ENCODE measurements at places on chromosomes 11 and 22.
A peak's percentile ranks its signal among the peaks of the same experiment; 100 is the strongest.

DNA sequence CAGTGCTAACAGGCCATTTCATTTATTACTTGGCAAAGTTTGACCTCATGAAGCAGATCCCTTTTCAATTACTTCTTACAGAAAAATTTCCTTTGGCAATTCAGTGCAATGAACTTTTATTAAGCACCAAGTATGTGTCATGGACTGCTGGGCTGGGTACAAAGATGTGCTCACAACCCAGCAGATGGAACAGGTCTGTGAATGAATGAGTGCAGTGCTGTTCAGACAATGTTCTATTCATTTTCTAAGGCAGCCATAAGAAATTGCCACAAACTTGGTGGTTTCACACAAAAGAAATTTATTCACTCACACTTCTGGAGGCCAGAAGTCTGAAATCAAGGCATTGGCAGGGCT is 428.5 kb downstream of the SOX6 start:
- no peak for DNase-seq

DNA sequence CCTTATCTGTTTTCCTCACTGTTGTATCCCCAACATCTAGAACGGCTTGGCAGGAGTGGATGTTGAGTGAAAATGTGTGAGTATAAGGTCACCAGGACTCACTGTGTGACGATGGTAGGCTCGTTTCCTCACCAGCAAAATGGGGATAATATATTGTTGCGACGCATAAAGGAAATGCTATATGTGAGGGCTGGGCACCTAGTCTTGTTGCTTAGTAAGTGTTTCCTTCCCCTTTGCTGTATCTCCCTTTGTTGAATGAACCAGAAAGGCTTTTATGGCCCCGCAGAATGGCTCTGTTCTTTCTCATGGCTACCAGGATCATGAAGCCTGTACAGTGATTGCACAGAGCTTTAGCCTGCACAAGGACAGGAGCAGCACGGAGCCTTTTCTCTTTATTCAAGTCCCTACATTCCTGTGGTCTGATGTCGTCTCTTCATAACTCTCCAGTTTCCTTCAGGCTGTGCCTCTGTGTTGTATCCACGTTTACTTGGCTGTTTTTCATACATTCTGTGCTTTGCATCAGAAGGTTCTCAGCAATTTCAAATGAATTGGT is 5.4 kb downstream of the TNRC6B start:
- no peak for DNase-seq

GRCh38 chr11:69828971-69829344 is 9.7 kb upstream of the FGF3 start:
- no peak for DNase-seq

DNA sequence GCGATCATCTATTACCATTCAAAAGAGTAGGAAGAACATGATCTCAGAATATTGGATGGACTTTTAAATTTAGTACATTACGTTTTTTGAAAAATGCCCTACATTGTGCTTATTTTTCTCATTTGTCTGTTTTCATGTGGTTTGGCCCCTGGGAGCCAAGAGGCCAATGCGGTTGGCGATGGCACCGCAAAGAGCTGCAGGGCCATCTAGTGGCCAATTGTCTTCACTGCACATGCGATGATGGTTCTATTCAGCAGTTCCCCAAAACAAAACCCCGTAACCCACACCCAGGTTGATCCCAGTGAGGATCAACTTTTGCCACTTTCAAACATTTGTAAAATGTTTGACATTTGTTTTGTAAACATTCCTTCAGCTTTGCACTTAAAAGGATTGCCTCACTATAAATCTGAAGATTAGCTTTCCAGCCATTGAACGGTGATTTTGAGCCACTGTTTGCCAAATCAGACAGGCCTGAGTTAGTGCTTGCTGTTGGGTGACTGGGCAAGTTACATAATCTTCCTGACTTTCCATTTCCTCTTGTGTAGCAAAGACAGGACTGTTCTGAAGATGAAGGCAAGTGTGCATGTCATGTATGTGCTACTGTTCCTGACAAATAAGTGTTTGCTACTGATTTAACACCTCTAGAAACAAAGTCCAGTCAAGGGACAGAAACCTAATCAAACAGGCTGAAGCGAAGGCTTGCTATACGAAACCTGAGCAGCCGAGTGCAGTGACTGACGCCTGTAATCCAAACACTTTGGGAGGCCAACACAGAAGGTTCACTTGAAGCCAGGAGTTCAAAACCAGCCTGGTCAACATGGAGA is 29.2 kb upstream of the XBP1 start:
- DNase-seq = peak; percentile 57

DNA sequence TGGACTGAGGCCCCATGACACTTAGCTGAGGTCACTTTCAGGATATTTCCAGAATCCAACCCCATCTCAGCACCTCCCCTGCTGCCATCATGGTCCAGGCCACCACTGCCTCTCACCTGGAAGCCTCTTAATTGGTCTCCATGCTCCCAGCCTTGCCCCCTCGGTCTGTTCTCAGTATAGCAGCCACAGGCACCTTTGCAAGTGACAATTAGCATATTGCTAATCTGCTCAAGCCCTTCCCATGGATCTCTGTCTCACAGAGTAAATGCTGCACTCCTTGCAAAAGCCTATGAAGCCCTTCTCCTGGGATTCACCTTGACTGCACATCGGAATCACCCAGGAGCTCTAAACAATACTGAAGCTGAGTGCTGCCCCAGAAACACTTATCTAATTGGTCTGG is 93.5 kb upstream of the CSNK2A3 start:
- DNase-seq = no peak

- DNase-seq = no peak
Measured at GRCh38 chr11:85847436-85847835, 7.7 kb upstream of the CCDC83 start.

DNA sequence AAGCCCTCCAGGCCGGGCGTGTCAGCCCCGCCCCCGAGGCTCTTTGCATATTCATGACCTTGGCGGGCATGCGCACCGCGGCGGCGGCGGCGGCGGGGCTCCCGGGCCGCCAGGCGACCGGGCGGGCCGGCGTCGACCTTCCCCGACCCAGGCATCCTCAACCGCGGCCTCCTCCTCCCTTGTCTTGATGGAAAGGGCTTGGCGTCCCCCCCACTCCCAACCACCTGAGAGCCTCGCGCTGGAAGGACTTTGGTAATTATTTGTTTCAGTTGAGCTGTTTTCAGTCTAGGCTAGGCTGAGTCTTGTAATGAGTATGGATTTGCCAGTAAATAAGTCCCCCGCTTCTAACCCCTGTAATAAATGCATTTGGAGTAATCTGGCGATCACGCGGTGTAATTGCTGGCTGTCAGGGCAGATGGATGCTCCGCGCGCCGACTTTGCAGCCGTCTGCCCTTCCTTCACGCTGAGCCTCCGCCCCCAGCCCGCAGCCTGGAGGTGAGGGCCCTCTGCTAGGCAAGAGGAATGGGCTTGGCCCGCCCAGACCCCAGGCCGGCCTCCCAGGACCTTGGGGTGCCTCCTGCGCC is 25.2 kb downstream of the FLRT1 start:
- DNase-seq = peak; percentile 39

GRCh38 chr22:50281957-50282356 is 11.8 kb upstream of the MAPK11 start:
- DNase-seq = no peak

DNA sequence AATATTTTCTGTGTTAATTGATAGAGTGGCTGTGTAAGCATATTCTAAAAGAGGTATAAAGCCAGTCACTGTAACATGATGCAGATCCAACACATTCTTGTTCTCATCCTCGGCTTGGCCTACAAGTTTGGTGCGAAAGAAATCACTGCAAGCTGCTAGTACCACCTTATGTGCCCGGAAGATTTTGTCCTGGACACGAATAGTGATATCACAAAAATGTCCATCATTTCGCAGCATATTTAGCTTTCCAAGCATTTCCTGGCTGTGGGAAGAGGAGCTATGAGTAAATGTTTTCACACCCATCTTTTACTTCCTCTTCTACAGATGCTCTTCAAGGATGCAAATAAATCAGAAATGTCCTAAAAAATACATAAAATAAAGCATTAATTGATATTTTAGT is 53.1 kb downstream of the ZBTB44 start:
- DNase-seq = no peak

DNA sequence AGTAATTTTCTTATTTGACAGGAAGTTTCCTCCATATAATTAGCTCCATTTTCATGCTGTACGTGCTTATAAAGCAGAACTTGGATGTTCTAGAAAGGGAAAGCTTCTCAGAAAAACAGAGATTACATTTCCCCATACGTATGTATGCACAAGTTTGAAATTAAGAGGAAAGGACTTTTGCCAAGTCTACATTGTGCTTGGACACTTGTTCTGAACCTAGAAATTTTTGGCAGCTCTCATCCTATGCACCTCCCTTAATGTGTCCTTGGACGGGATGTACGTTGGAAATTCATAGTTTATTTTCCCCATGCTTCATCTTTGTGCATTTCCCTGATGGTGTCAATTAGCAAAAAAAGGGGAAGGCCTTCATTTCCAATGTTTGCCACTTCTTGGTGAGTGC is 322.7 kb downstream of the BLID start:
- no peak for DNase-seq

DNA sequence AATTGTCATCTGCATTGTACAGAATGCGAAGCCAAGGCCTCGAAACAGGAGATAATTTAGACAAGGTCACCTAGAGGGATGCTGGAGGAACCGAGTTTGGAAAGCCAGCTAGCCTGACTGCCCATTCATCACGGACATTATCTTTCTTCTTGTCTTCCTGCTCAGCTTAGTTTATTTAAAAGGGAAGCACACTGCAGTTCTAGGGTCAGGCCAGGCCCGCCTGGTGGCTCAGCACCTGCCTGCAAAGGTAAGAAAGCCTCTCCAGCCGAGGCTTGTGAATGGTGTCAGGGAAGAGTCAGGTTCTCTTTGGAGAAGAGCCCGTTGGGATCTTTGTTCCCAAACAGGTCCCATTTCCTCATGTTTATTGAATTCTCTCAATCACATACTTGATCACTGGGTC is 246.5 kb downstream of the BLID start:
- DNase-seq = no peak

GRCh38 chr11:121308816-121309215 is 16.2 kb downstream of the SC5D start:
- DNase-seq = no peak

GRCh38 chr11:830295-831117 is 2.2 kb upstream of the CD151 start:
- no peak for DNase-seq

- DNase-seq = no peak
Measured at GRCh38 chr11:2689651-2690575, 9.9 kb downstream of the KCNQ1OT1 start.

DNA sequence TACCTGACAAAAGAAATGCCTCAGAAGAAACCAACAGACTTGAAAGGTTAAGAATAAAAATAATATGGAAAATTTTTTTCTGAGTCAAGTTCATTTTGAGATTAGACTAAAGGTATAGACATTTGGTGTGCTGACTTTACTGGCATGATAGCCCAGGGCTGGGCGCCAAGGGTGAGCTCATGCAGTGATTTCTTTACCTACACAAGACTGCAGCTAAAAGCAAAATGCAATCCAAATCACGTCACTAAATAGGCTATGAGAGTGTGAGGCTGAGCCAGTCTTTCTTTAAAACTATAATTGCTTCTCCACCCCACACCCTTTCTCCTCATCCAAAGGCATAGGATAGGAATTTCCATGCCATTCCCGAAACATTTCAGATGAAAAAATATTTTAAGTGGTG is 196.5 kb downstream of the FAM76B start:
- no peak for DNase-seq

- no peak for DNase-seq
Measured at GRCh38 chr11:126862664-126863243, 137.8 kb downstream of the KIRREL3 start.

DNA sequence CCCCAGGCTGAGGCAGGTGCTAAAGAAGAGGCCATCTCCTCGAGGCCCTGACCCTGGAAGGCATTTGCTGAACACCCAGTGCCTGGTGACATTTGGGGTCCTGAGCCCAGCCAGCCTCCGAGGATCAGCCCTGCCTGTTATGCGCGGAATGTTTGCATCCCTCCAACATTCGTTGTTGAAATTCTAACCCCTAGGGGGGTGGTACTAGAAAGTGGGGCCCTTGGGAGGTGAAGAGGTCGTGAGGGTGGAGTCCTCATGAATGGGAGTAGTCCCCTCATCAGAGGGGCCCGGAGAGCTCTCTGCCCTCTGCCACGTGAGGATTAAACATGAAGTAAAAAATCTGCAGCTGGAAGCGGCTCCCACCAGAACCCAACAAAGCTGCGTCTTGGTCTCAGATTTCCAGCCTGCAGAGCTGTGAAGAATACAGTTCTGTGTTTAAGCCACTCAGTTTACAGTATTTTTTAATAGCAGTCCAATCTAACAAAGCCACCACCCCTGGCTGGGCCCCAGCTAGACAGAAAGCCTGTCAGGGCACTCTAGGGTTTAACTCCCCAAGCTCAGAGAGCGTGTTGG is 35.3 kb upstream of the SEPTIN5 start:
- DNase-seq = no peak

DNA sequence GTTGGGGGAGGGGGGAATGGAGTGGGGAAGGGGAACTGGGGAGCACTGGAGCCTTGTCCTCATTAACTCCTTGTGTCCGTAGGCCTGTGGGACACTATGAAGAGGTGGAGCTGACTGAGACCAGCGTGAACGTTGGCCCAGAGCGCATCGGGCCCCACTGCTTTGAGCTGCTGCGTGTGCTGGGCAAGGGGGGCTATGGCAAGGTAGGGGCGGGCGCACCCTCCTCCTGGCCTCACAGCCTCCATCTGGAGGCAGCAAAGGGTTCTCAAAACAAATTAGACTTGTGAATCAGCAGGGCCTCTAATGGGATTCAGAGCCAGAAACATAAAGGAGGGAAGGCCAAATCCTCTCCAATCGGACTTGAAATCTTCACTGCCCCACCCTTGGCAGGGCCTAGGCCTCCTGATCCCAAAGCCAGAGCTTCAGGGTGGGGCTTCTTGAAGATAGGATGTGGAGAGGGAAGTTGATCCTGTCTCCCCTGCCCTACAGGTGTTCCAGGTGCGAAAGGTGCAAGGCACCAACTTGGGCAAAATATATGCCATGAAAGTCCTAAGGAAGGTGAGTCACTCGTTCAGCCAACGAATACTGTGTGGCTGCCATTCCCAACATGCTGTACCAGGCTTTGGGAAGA is 859 bp downstream of the RPS6KB2 start:
- DNase-seq = no peak

GRCh38 chr11:10382518-10382917 is 72.5 kb upstream of the AMPD3 start:
- no peak for DNase-seq

DNA sequence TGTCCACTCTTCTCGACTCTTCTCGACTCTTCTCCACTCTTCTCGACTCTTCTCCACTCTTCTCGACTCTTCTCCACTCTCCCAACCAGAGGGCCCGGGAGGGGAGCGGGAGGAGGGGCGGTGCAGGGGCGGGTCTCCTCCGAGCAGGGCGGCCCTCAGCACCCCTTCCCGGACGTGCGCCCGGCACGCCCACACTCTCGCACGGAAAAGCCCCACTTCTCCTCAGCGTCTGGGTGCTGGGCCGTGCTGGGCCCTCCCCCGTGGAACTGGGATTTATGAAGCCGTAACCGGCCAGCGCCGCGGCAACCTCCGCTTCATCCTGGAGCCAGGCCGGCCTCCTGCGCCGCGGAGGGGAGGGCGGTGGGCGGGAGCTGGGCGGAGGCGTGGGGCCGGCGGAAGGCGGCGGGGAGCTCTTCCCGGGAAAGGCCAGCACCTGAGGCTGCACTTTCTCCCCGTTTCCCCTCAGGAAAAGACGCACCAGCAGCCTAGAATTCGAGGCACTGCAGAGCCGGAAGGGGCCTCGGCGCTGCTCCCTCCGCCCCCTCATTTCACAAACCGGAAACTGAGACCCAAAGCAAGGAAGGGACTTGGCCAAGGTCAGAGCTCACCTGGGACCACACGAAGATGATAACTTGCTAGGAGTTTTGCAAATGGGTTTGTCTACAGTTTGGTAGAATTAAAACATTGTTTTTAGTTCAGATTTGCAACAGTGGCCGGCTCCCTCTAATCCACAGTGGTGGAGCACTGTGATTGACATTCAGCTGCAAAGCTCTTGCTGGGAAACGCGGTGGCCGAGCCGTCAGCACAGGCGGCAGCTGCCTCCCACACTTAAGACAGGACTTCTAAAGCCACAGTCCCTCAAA is 31.6 kb upstream of the JAM3 start:
- DNase-seq = peak; percentile 31

Measured in stimulated activated CD4-positive, alpha-beta T cell treated with anti-CD3 and anti-CD28 coated beads, Interleukin-15, amount 100 ng/mL, for 1 hour (primary cell).